Fibroblast of villous mesenchyme (primary cell): ENCODE measurements at places on chromosomes 5 and 9. TPM values are rescaled to one million over a fixed set of nuclear protein-coding genes. Genes with fewer than 3 reads are reported as not detected.

Gene ADRB2
- total RNA-seq = 0.32 and 1.7 TPM in 2 replicates

Gene DNAH5
- 0.97 and 1.3 TPM in 2 replicates for total RNA-seq

Gene JAK2
- 11.6 and 13.4 TPM in 2 replicates for total RNA-seq

Gene CCDC127
- 4.2 and 4.3 TPM in 2 replicates for total RNA-seq

Gene EGFLAM
- 3.0 and 5.5 TPM in 2 replicates for total RNA-seq

Gene ENG
- total RNA-seq = 25.8 and 30.7 TPM in 2 replicates

Gene TEX48
- total RNA-seq = not detected in 2 replicates

Gene MYMK
- not detected in 2 replicates for total RNA-seq

Gene SUB1
- total RNA-seq = 105 and 142 TPM in 2 replicates

Gene SURF1
- 13.4 and 14.2 TPM in 2 replicates for total RNA-seq

Gene GNG10
- total RNA-seq = 82.8 and 108 TPM in 2 replicates

Gene CD74
- total RNA-seq = 0.32 and 3.0 TPM in 2 replicates

Gene LMX1B
- total RNA-seq = not detected in 2 replicates

Gene VLDLR
- total RNA-seq = 4.7 and 9.0 TPM in 2 replicates

Gene NUTM2G
- not detected in 2 replicates for total RNA-seq

Gene PCDHGB7
- total RNA-seq = 11.2 and 12.6 TPM in 2 replicates

Gene SPAAR
- not detected in 2 replicates for total RNA-seq

Gene APBA1
- total RNA-seq = 11.2 and 11.6 TPM in 2 replicates

Gene IL31RA
- total RNA-seq = 0.43 and 0.64 TPM in 2 replicates

Gene ADGRD2
- total RNA-seq = not detected in 2 replicates

Gene CAVIN4
- total RNA-seq = 0.64 and 1.3 TPM in 2 replicates

Gene CCNJL
- total RNA-seq = 0.86 and 1.3 TPM in 2 replicates
